ENCODE measurements at places on chromosomes 7 and 10.

DNA sequence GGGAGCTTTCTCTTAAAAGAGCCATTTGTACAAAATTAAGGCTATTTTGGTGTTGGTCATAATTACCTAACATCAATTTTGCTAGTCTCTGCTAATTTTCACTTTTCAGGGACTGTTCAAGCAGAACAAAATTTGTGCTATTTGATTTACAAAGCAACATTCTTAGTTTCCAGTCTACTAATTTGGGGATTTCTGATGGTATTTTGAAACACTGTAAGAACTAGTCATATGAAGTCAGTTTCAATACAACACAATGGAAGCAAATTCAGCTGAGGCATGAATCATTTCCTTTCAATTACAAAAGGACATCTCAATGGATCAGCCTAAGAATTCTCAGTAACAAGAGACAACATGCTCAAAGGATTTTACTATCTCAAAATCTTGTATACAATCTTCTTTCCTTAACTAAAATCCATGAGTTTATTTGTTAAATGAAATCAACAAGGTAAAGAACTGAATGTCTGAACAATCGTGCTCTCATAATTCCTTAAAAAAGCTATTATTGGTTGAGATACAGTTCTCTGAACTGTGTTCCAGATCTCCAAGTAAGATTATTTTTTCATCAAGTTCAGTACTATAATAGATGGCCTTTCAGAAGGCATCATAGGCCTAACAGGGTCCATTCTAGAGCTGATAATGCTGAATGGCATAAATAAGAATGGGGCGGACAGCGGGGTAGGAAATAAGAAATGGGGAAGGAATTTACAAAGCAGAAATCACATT is 144.6 kb downstream of the NRCAM start:
- no peak for DNase-seq

DNA sequence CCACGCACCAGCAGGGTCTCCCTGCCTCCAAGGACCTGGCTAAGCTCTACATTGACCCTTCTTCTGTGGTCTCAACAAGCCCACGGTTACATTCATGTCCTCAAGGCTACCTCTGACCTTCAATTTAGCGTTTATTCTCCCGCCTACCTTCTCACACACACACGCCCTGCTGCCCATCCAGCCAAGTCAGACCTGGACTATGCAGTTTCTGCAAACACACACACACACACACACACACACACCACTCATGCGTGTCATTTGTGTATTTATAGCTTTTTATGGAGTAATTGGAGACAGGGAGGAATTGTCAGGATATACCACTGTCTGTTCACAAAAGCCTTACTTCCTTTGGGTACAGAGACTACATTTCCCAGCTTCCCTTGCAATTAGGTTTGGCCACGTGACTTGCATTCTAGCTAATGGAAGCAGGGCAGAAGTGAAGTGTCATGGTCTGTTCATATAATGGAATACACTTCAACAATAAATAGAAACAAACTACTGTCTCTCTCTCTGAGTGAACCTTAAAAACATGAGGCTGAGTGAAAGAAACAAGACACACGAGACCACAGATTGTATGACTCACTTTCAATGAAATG is 53.8 kb upstream of the CPXM2 start:
- no peak for DNase-seq

GRCh38 chr7:131471250-131472004 is 85.0 kb downstream of the PODXL start:
- no peak for DNase-seq

GRCh38 chr7:64656489-64656888 is 9.4 kb upstream of the ZNF107 start:
- no peak for DNase-seq

DNA sequence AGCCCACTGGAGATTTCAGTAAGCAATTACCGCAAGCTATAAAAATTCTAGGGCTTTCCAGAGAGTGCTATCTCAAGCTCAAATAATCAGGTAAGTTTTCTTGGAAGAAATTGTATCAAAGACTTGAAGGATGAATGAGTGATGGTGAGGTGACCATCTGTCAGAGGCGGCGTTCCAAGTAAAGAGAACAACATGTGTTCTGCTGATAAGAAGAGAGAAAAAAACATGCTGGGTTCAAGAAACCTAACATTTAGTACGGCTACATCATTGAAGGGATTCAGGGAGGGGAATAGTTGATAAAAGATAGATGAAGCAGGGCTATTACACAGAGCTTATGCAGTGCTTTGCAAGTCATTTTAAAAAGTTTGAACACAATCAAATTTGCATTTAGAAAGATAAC is 100.7 kb downstream of the GNAI1 start:
- no peak for DNase-seq

DNA sequence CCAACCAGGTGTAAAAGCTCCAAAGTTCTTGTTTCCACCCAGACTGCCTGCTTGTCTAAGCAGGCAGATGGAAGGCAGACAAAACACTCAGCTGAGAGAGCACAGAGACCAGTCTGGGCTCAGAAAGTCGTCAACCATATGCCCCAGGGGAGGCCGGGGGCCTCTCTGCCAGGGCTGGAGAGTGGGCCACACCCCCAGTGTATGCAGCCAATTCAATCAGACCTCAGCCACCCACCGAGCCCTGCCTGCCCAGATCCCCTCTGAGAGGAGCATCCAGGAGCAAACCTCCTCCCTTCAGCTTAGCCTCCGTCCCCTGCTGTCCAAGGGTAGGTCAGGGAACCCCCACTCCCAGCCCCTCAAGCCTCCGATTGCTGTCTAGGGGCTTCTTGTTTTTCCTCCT is 196.3 kb downstream of the LSM5 start:
- no peak for DNase-seq

- DNase-seq = no peak
These were observed at the start of gene ASB13 for GRCh38 chr10:5666008-5666840. ASB13 (minus strand) TSS chr10:5666595; CDS start chr10:5666551, 44 bp downstream.

DNA sequence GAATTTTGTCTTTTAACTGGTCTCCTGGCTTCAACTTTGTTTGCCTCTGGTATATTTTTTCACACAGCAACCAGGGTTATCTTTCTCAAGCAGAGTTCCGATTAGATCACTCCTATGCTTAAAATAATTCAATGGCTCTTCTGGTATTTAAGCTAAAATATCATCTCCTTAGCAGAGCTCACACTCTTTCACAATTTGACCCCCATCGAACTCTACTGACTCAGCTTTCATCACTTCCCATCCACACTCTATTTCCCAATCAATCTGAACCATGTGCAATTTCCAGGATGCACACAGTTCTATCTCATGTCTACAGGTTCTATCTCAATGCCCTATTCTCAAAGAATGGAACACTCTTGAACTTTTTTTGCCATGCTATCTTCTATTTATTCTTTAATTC is 809.5 kb downstream of the GRID1 start:
- no peak for DNase-seq
